ENCODE measurements at places on chromosomes 1 and 21. TPM values are rescaled to one million over a fixed set of nuclear protein-coding genes. Genes with fewer than 3 reads are reported as not detected.

NLRP3 gene
- total RNA-seq = 0.97 TPM

BSND gene
- total RNA-seq = not detected

DNA sequence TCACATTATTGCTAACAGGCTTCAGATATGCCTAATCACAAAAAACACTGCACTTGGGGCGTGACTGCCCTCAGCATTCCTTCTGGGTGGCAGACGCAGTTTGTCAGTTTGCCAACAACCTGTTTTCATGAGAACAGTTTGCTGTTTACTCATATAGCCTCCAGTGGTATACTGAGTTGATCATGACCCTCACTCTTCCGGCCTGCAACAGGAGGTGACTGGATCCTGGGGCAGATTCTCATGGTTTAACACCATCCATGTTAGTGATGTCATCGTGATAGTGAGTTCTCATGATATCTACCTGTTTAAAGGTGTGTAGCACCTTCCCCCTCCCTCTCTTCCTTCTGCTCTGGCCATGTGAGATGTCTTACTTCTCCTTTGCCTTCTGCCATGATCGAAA lies 555.2 kb downstream of the PLPP3 start:
- H3K4me3 ChIP-seq = no peak overlapping the region
- H3K4me1 ChIP-seq = no peaks in the 10 kb centered on the region
- no peaks in the 10 kb centered on the region for H3K36me3 ChIP-seq
- no peak overlapping the region for H3K27ac ChIP-seq
- no peak for DNase-seq
- no peaks in the 10 kb centered on the region for H3K27me3 ChIP-seq

DNA sequence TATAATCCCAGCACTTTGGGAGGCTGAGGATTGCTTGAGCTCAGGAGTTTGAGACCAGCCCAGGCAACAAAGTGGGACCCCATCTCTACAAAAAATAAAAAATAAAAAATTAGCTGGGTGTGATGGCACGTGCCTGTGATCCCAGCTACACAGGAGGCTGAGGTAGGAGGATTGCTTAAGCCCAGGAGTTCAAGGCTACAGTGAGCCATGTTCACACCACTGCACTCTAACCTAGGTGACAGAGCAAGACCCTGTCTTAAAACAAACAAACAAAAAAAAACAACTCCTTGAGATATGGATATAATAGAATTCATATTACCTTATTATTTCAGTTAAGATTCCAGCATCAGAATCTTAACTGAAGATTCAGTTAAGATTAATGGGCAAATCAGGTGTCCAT lies 52.4 kb downstream of the RPL5 start:
- H3K27ac ChIP-seq = no peak overlapping the region
- no peak for DNase-seq
- H3K27me3 ChIP-seq = no peaks in the 10 kb centered on the region
- no peak overlapping the region for H3K4me3 ChIP-seq

DNA sequence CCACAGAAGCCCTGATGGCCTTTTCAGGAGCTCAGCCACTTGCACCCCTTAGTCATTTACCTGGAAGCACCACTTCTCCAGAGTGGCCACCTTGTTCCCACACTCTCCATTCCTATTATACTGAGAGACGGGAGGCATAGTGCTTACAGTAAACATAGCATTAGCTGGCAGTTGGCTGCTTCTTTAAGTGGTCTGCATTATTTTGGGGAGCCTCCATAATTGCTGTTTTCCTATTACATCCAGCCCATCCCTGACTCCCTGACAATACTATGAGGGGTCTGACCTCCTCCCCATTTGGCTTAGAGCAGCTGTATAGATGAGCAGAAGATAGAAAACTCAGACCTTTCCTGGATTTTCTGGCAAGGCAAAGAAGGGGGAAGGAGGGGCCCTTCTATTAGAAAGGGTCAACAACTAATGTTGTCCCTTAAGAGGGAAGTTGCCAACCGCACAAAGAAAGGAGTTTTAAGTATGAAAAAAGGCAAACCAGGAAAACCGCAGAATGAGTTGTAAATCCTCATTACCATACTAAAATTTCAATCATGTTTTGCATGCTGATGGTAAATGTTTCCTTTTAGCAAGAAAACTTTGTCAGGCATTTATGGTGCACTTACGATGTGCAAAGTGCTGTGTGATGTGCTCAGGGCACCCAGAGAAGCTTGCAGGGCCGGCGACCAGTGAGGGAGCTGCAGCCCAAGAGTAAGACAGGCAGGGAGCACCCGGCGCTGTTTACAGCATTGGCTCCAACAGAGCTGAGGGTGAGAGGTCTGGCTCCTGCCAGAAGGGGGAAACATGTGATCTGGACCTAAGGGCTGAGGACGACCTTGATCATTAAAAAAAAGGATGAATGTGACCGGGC lies 167.3 kb downstream of the ZZZ3 start:
- no peaks in the 10 kb centered on the region for H3K4me1 ChIP-seq
- no peaks in the 10 kb centered on the region for H3K27me3 ChIP-seq
- no peak overlapping the region for H3K4me3 ChIP-seq
- no peak overlapping the region for H3K27ac ChIP-seq
- no peak for DNase-seq

ETV3 gene
- 32.4 TPM for total RNA-seq

ASAP3 gene
- 0.50 TPM for total RNA-seq

FHAD1 gene
- total RNA-seq = not detected

GRCh38 chr1:52558941-52559340 lies 6.0 kb upstream of the TUT4 start:
- H3K27ac ChIP-seq = no peak overlapping the region
- H3K27me3 ChIP-seq = no peaks in the 10 kb centered on the region
- no peak for DNase-seq
- peaks cover 8% of the 10 kb centered on the region for H3K4me1 ChIP-seq
- H3K4me3 ChIP-seq = no peak overlapping the region

GRCh38 chr21:26849428-26850115 lies 4.4 kb upstream of the ADAMTS1 start:
- peaks cover 19% of the 10 kb centered on the region for H3K4me1 ChIP-seq
- no peak for DNase-seq
- no peaks in the 10 kb centered on the region for H3K36me3 ChIP-seq
- no peak overlapping the region for H3K27ac ChIP-seq
- no peak overlapping the region for H3K4me3 ChIP-seq

TNFSF4 gene
- 0.58 TPM for total RNA-seq

- DNase-seq = no peak
- H3K36me3 ChIP-seq = no peaks in the 10 kb centered on the region
- H3K27me3 ChIP-seq = peaks cover 9% of the 10 kb centered on the region
- no peak overlapping the region for H3K27ac ChIP-seq
- no peak overlapping the region for H3K4me3 ChIP-seq
- H3K4me1 ChIP-seq = peaks cover 4% of the 10 kb centered on the region
Observed at GRCh38 chr21:41521489-41522027, 13.6 kb upstream of the TMPRSS2 start.

- H3K27me3 ChIP-seq = peaks cover 2% of the 10 kb centered on the region
- H3K4me3 ChIP-seq = no peak overlapping the region
- DNase-seq = no peak
- H3K27ac ChIP-seq = no peak overlapping the region
- no peaks in the 10 kb centered on the region for H3K36me3 ChIP-seq
Observed at GRCh38 chr1:234589854-234590620, 19.9 kb downstream of the IRF2BP2 start.

DNA sequence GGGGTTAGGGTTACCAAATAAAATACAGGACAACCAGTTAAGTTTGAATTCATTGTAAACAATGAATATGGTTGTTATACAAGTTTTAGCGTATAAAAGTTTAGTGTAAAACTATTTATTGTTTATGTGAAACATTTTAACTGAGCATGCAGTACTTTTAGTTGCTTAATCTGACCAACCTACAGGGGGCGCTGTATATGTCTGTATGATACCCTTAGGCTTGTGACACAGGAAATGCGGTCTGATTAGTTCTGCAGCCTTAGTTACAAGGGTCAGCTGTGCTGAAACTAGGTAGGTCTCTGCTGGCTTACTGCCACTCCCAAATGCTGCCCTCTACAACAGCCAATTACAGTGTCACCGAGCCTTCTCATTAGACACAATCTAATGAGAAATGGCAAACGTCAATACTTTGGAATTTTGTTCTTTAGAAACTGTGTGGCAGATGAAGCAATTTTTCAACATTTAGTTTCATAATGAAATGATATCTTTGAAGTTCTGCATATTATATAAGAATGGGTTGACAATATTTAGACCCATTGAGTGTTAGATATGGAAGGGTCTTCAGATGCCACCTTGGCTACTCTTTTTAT lies 56.2 kb downstream of the NTNG1 start:
- no peaks in the 10 kb centered on the region for H3K36me3 ChIP-seq
- DNase-seq = no peak
- no peaks in the 10 kb centered on the region for H3K4me1 ChIP-seq
- H3K27me3 ChIP-seq = peaks cover 2% of the 10 kb centered on the region
- no peak overlapping the region for H3K4me3 ChIP-seq

OR2M5 gene
- total RNA-seq = not detected

TP53BP2 gene
- total RNA-seq = 56.0 TPM

C1orf56 gene
- 1.5 TPM for total RNA-seq

- H3K36me3 ChIP-seq = no peaks in the 10 kb centered on the region
- H3K27ac ChIP-seq = no peak overlapping the region
- H3K27me3 ChIP-seq = peaks cover 21% of the 10 kb centered on the region
- DNase-seq = no peak
- H3K4me1 ChIP-seq = no peaks in the 10 kb centered on the region
Observed at GRCh38 chr1:115218699-115219098, 119.3 kb downstream of the NGF start.

GRCh38 chr1:65434760-65435159 lies 14.3 kb downstream of the LEPR start:
- H3K4me3 ChIP-seq = no peak overlapping the region
- peaks cover 3% of the 10 kb centered on the region for H3K4me1 ChIP-seq
- no peak for DNase-seq
- no peak overlapping the region for H3K27ac ChIP-seq
- peaks cover 2% of the 10 kb centered on the region for H3K36me3 ChIP-seq

CFAP74 gene
- not detected for total RNA-seq

IL19 gene
- total RNA-seq = not detected

GRCh38 chr21:35142036-35142815 lies 93.1 kb upstream of the RUNX1 start:
- no peak for DNase-seq
- peaks cover 36% of the 10 kb centered on the region for H3K4me1 ChIP-seq
- no peak overlapping the region for H3K27ac ChIP-seq
- no peak overlapping the region for H3K4me3 ChIP-seq
- no peaks in the 10 kb centered on the region for H3K27me3 ChIP-seq

- no peak overlapping the region for H3K27ac ChIP-seq
- H3K27me3 ChIP-seq = peaks cover 17% of the 10 kb centered on the region
- no peaks in the 10 kb centered on the region for H3K4me1 ChIP-seq
- no peaks in the 10 kb centered on the region for H3K36me3 ChIP-seq
- DNase-seq = no peak
Observed at GRCh38 chr1:47574451-47575165, 136.8 kb downstream of the FOXD2 start.

DNA sequence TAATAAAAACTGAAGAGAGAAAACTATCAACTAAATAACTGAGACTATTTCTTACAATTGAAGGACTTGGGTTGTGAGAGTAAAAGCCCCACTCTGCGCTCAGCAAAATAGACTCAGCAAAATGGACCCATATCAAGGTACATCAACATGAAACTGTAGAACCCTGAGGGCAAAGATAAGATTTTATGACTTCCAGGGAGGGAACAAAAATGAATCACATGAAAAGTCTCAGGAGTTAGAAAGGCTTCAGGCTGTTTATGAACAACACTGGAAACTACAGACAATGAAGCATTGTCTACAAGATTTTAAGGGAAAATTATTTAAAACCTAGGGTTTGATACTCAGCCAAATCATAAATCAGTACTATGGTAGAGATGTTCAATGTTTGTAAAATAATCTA lies 434.3 kb downstream of the PTPRC start:
- H3K4me1 ChIP-seq = no peaks in the 10 kb centered on the region
- no peaks in the 10 kb centered on the region for H3K36me3 ChIP-seq
- no peaks in the 10 kb centered on the region for H3K27me3 ChIP-seq
- no peak overlapping the region for H3K4me3 ChIP-seq
- no peak for DNase-seq

- H3K27ac ChIP-seq = no peak overlapping the region
- H3K4me3 ChIP-seq = no peak overlapping the region
- DNase-seq = no peak
- no peaks in the 10 kb centered on the region for H3K36me3 ChIP-seq
Observed at GRCh38 chr1:62318320-62318755, 896 bp downstream of the KANK4 start.

DNA sequence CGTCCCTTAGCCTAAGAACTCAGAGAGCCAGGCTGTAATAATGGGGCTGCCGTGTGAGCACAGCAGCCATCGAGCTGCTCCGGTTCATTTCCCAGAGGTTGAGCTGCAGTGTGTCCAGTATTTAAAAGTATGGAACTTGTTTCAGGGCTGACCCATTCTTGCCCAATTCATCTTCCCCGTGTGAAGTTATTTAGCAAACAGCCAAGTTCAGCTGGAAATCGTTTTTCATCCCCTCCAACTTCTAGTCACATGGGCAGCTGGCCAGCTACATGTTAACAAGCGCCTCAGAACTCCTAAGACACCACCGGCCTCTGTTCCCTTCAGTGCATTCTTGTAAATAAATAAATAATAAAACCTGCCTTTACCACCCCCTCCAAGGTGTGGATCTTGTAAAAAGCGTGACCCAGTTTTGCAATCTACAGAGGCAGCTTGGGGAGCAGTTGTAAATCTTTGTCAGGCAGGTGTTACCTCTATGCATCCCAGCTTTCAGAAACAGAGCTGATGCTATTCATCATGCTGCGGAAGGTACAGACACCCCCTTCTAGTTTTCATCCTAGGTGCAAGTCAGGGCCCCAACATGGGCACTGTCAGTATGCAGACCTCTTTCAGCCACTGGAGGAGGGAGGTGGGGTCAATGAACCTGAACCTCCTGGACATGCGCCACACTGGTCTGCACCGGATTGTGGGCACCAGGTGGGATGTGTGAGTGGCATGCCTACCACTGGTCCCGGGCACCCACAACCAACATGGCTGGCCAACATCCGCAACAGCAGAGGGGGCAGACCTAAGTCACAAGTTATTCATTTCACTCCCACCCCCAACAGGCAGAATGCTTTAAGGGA lies 18.7 kb upstream of the KNCN start:
- DNase-seq = no peak
- no peak overlapping the region for H3K27ac ChIP-seq
- peaks cover 5% of the 10 kb centered on the region for H3K36me3 ChIP-seq
- no peak overlapping the region for H3K4me3 ChIP-seq
- H3K4me1 ChIP-seq = no peaks in the 10 kb centered on the region

GRCh38 chr1:181858135-181858534 lies 203.4 kb downstream of the ZNF648 start:
- peaks cover 9% of the 10 kb centered on the region for H3K27me3 ChIP-seq
- no peaks in the 10 kb centered on the region for H3K4me1 ChIP-seq
- no peak for DNase-seq
- H3K4me3 ChIP-seq = no peak overlapping the region

MAP3K21 gene
- total RNA-seq = 5.5 TPM

MYOG gene
- not detected for total RNA-seq

TCHHL1 gene
- total RNA-seq = not detected

GRCh38 chr1:94416901-94417727 lies 1.1 kb upstream of the ABCD3 start:
- no peak overlapping the region for H3K27ac ChIP-seq
- H3K27me3 ChIP-seq = peaks cover 2% of the 10 kb centered on the region
- DNase-seq = no peak
- H3K4me3 ChIP-seq = no peak overlapping the region
- H3K36me3 ChIP-seq = no peaks in the 10 kb centered on the region
